ENCODE measurements at places on chromosomes 7 and 10.
A peak's percentile ranks its signal among the peaks of the same experiment; 100 is the strongest.

DNA sequence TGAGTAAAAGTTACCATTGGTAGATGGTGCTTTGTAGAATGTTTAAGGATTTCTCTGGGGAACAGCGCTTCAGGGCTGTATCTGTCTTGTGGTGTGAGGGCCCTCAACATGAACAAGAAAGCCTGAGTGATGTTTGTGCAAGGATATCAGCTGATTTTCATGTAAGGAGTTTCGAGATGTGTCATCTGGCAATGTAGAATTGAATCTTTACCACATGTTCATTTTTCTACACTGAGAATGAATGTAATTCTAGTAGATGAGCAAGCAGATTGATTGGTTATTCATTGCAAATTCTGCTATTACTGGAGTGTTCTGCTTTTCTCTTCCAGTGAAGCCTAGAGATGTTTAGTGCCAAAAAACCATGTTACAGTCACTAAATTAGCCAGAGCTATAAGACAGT is 87.7 kb downstream of the ST7 start:
- DNase-seq, result no peak

DNA sequence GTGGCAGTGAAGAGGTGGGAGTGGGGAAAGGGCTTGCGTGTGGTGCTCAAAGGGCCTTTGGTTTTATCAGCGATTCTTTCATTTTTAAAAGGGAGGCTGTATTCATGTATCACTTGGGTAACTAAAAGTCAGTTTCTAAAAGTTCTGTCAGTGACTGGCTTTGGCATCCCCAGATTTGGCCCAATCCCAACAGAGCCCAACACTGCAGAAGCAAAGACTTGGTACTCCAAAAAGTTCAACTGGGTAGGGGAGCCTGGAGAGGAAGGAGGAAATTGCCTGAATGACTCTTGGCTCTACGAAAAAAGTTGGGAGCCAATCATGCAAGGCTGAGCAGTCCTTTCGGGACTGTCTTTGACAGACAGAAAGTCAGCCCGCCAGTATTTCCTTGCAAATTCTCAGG is 54.5 kb upstream of the COL13A1 start:
- no peak for DNase-seq

- no peak for DNase-seq
Observed at GRCh38 chr7:105391429-105391828, 2.7 kb upstream of the SRPK2 start.

- no peak for DNase-seq
Observed at GRCh38 chr7:70307544-70308106, 709.4 kb downstream of the AUTS2 start.

GRCh38 chr7:21911341-21911875 is 34.3 kb downstream of the CDCA7L start:
- DNase-seq, result no peak

- no peak for DNase-seq
Observed at GRCh38 chr10:8136736-8137135, 82.2 kb downstream of the GATA3 start.

DNA sequence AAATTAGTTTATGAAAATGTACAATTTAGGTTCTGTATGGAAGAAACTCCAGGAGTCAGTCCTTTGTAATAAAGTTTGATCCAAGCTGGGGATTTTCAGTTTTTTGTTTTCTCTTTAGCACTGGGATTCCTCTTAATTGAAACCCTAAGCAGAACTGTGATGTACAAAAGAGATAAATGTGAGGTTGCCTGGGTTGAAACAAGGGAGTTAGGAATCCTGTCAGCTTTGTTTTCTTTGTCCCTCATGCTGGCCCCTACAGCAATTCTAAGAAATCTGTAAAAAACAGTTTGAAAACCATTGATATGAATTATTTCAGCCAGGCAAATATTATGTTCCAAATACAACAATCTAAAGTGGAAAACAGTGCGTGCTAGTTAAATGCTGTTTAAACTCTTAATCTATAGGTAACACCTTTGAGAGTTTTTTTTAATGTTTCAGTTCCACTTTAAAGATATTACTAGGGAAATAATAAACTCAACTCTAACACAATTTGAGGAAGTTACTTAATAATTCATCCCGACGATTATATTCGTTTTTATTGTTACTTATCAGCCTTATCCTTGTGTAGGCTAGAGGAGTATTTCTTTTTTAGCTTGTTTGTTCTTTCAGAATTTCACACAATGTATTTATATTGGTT is 65.3 kb downstream of the SGCE start:
- no peak for DNase-seq

DNA sequence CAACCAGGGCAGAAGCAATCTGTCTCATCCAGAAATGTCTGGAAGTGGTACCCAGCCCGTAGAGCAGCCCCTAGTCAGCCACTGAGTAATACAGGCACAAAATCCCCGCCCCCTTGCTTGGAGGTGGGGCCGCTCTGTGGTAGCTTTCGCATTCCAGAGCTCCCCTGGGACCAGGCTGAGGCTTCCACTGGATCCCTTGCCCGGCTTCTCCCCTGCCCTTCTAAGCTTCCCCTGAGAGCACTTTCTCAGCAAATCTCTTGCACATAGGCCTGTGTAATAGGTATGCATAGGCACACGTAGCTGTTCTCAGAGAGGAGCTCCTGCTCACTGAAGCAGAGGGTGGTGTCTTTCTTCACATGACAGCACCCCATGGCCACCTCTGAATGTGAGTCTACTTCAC is 144.2 kb downstream of the BMS1 start:
- peak; percentile 72 for DNase-seq

- DNase-seq, result no peak
Observed at GRCh38 chr10:5905854-5906507, 15.9 kb downstream of the FBH1 start.

DNA sequence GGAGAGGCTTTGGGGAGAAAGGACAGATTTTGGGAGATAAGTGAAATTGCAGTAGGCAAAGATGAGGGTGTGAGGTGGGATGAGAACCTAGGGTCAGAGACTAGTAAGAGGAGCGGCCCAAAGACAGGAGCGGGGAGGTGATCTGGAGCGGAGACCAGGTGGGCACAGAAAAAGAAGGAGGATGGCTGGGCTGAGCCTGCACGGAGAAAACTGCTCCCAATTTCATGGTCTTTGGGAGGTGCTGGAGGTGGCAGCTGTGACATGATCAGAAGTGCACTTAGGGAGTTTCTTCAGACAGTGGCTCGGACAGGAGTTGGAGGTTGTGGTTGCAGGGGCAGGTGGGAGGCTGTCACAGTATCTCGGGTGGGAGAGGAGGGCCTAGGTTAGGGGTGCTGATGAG is 232.8 kb downstream of the SKAP2 start:
- no peak for DNase-seq

GRCh38 chr7:99465421-99465768 is 572 bp downstream of the ATP5MF start:
- no peak for DNase-seq

GRCh38 chr10:106513352-106513771 is 651.1 kb downstream of the SORCS1 start:
- DNase-seq, result no peak

DNA sequence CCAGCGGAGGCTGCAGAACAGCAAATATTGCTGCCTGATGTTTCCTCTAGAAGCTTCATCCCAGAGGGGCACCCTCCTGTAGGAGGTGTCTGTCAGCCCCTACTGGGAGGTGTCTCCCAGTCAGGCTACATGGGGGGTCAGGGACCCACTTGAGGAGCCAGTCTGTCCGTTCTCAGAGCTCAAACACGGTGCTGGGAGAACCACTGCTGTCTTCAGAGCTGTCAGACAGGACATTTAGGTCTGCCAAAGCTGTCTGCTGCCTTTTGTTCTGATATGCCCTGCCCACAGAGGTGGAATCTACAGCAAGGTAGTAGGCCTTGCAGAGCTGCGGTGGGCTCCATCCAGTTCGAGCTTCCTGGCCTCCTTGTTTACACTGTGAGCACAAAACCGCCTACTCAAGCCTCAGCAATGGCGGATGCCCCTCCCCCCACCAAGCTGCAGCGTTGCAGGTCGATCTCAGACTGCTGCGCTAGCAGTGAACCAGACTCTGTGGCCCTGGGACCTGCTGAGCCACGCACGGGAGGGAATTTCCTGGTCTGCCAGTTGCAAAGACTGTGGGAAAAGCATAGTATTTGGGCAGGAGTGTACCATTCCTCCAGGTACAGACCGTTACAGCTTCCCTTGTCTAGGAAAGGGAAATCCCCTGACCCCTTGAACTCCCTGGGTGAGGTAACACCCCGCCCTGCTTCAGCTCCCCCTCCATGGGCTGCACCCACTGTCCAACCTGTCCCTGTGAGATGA is 17.7 kb upstream of the MINDY3 start:
- no peak for DNase-seq

GRCh38 chr10:86193841-86194240 is 172.8 kb downstream of the GRID1 start:
- no peak for DNase-seq

DNA sequence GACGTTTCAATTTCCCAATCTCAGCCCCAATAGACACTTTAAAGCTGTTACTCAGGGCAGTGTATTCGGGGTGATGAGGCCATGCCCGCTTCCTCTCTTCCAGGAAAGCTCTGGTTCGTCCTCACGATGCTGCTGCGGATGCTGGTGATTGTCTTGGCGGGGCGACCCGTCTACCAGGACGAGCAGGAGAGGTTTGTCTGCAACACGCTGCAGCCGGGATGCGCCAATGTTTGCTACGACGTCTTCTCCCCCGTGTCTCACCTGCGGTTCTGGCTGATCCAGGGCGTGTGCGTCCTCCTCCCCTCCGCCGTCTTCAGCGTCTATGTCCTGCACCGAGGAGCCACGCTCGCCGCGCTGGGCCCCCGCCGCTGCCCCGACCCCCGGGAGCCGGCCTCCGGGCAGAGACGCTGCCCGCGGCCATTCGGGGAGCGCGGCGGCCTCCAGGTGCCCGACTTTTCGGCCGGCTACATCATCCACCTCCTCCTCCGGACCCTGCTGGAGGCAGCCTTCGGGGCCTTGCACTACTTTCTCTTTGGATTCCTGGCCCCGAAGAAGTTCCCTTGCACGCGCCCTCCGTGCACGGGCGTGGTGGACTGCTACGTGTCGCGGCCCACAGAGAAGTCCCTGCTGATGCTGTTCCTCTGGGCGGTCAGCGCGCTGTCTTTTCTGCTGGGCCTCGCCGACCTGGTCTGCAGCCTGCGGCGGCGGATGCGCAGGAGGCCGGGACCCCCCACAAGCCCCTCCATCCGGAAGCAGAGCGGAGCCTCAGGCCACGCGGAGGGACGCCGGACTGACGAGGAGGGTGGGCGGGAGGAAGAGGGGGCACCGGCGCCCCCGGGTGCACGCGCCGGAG is 2.6 kb downstream of the GJD4 start:
- DNase-seq, result peak; percentile 37

- no peak for DNase-seq
Observed at GRCh38 chr10:34565934-34566333, 249.2 kb downstream of the PARD3 start.

DNA sequence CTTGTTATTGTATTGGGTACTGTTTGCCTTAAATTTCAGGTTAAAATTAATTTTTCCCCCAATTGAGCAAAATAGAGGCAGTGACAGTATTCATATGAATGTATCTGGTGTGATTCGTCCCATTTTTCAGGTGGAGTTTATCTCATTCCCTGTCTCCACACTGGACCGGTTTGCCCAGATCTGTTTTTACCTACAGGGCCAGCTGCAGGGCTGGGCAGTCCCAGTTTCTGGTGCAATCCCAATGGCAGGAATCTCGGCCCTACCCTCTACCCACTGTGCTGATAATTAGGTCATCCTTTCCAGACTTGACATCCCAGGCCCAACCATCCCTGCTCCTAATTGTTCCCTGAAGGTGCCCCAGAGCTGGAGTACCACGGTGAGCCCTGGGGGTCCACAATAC is 49.8 kb upstream of the NFE2L3 start:
- no peak for DNase-seq

GRCh38 chr7:114689406-114689805 is 232.5 kb upstream of the MDFIC start:
- DNase-seq, result peak; percentile 23

- no peak for DNase-seq
Observed at GRCh38 chr10:59019603-59020002, 156.8 kb upstream of the PHYHIPL start.

GRCh38 chr10:87565010-87565409 is 60.3 kb downstream of the MINPP1 start:
- no peak for DNase-seq

DNA sequence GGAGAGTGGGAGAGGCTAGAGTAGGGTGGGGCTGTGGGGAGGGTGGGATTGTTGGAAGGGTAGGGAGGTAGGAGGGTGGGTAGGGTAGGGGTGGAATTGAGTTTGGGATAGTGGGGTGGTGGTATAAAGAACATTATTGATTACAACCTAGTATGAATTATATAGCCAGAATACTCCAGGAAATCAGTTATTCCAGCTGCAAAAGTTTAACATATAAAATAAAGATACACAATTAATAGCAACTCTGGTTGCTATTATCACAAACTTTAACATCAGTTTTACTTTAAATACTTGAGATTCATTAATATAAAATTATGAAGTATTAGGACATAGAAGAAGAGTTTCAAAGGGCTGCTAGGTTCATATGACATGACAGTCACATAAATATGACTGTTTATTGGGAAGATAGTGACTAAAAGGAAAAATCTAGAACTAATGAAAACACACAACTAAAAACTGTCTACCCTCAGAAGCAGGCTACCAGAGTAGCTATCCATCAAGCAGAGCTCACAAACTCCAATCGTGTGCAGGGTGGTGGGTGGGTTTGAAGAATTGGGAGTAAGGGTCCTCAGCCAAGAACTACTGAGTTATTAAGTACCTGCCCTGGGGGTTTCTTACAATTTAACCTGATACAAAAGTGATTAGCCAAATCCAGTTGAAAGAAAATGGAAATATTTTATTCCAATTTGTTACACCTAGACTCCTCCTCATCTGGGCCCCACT is 14.0 kb upstream of the SGCE start:
- DNase-seq, result no peak

GRCh38 chr10:60614363-60614762 is 163.9 kb upstream of the CDK1 start:
- DNase-seq, result no peak

- DNase-seq, result no peak
Observed at GRCh38 chr10:1268831-1269230, 212.6 kb downstream of the WDR37 start.

GRCh38 chr7:23530405-23530804 is 1.4 kb downstream of the TRA2A start:
- peak; percentile 22 for DNase-seq

GRCh38 chr10:26169466-26169865 is 47.1 kb upstream of the GAD2 start:
- no peak for DNase-seq

DNA sequence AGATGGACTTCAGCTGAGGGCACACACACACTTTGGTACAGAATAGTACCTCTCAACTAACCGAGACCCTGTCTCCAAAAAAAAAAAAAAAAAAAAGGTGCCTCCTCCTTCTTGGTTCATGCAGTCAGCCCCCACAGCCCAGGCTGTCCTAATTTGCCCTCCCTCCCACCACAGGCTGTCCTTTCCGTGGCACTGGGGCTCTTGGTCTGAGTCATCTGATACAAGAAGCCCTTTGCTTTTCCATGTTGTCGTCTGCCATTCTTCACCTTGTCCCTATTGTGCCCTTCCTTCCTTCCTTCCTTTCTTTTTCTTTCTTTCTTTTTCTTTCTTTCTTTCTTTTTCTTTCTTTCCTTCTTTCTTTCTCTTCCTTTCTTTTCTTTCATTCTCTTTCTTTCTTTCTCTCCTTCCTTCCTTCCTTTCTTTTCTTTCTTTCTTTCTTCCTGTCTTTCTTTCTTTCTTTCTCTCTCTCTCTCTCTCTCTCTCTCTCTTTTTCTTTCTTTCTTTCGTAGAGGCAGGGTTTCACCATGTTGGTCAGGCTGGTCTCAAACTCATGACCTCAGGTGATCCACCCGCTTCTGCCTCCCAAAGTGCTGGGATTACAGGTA is 96.0 kb upstream of the IKZF1 start:
- no peak for DNase-seq

- no peak for DNase-seq
Observed at GRCh38 chr10:112006831-112007230, 176.7 kb downstream of the GPAM start.
